ENCODE measurements at places on chromosomes 3 and 15.

DNA sequence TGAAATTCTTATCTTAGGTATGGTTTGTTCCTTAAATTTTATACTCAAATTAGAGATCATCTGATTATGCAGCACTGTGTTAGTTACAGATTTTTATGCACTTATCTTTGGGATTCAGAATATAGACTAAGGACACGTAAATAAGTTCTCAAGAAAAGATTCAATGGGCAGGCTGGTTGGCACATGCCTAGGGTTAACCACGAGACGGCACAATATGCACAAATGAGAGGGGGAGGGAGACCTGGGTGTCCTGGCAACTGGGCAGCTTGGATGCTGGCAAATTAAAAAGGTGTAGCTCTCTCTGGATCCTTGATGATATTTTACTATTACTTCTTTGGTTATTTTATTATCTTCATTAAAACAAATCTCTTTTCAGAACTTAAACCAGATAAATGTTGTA, 672 bp downstream of the AADAC start:
- no peak for DNase-seq

DNA sequence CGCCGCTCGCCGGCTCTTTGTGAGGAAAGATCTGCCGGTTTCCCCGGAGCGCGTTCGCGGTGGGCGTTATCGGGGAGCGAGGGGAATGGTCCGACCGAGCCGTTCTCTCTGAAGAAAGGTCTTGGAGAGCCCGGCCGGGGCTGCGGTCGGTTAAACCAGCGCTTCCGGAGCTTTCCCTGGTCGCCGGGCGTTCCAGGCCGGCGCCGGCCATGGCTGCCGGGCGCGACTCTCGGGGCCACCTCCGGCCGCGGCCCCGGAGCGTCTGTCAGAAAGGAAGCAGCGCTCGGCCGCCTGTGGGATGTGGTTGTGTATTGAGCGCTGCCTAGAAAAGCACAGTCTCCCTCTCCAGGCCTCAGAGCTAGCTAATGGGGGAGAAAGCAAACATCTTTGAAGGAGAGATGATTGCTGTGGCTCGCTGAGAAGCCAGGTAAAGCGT, 731 bp downstream of the FYTTD1 start:
- DNase-seq: peak; percentile 53

GRCh38 chr3:184497804-184498203, 63.8 kb upstream of the EPHB3 start:
- DNase-seq: no peak

DNA sequence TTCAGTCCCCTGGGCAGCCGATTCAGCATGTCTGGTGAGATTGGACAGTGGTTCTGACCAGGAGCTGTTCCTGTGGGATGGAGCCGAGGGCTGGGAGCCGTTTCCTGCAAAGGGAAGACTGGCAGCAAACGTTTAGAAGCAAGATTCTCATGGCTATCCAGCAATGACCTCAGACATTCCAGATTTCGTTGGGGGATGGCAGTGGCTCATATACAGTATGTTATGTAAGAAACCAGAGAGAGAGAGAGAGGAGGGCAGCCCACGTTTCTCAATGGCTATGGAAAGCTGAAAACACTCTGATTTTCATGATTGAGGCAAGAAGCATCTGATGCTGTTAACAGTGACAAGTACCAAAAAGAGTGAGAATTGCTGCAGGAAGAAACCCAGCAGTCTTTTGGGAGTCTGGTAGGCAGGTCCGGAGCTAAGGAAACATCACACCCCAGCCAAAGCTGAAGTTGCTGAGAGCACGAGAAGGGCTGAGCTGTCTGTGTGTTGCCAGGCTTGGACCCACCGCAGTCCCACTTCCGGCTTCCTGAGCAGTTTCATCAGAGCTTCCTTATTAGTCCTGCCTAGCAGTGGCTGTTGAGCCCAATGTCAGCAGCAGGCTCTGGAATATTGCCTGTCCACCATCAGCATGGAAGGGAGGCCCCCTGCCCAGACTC, 25.6 kb upstream of the VPS8 start:
- no peak for DNase-seq

DNA sequence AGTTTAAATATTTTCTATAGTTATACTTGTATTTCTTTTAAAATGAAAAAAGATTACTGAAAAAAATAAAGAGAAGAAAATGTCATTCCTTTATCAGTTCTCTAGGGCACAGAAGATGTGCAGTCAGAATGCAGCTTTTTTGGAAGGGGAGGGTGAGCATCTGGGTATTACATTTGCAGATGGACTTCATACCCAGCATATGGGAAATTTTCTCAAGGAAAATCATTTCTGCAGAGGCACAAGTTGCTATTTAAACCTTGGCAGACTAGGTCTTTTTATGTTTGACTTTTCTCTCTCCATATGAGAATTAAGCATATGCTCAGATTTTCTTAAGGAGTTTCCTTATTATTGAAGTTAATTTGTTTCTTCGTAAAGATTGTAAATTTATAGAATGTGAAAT, 39.5 kb upstream of the ZNF385D start:
- no peak for DNase-seq

- no peak for DNase-seq
Measured at GRCh38 chr15:66452971-66453580, 44.5 kb downstream of the SNAPC5 start.

GRCh38 chr3:50811893-50812292, 137.2 kb downstream of the DOCK3 start:
- no peak for DNase-seq

DNA sequence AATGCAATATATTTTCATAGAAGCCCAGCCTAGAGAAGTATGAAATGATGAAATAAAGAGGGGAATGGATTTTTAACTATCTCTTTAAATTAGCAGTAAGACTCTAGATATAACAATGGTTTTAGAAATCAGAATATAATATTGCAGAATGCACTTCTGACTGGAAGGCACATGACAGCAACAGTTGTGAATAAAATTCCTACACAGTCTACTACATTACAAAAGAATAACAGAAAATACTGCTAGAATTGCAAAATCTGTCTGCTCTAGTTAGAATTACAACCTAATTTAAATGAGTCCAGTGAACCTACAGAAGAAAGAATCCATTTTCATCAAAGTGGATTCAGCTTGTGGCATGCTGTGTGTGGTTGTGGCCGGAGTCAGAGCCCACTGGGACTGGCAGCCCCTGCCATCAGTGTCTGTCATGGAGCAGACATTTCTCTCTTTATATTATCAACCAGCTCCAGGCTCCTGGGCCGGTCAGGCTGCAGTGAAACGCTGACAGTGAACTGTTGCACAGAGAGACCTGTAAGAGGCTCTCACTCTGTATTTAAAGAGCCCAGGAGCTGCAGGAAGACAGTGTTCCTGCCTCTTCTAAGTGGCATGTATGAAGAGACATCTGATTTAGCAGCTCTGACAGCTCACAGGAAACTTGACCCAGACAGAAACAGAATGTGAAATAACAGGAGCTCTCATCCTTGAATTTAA, 1523.8 kb upstream of the CADM2 start:
- peak; percentile 27 for DNase-seq

GRCh38 chr15:52733696-52734255, 54.6 kb upstream of the ATOSA start:
- no peak for DNase-seq

DNA sequence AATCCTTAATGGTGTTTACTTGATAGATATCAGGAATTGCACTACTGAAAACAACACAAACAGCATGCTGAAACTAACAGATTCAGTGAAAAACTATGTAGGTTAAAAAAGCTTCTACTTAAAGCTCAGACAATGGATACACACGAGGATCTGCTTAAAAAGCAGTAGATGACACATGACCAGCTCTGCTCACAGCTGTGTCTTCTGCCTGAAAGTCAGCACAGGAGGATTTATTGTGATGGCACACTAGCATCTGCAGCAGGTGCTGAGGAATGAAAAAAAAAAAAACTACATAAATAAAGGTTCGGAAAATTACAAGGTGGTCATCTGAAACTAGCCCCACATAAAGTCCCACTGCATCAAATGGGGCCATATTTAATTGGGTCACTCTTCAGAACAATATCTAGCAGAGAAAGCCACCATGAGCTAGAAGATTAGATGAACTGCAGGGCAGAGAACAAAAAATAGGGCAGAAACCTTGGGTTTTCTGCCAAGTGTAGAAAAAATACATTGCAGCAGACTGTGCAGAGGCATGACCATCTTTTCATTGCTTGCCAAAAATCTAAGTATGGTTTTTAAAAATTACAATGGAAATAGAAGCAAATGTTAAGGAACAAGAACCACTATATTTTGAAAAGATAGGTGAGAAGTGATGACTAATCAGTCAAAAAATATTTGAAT, 13.2 kb upstream of the GOLM2 start:
- DNase-seq: no peak

- no peak for DNase-seq
Measured at GRCh38 chr15:40420793-40421192, 15.2 kb downstream of the IVD start.

GRCh38 chr3:113055201-113055600, 64.4 kb downstream of the GTPBP8 start:
- no peak for DNase-seq

GRCh38 chr15:70222606-70223005, 124.9 kb upstream of the TLE3 start:
- no peak for DNase-seq

- DNase-seq: no peak
Measured at GRCh38 chr3:113952921-113953320, 5.1 kb downstream of the ZDHHC23 start.

DNA sequence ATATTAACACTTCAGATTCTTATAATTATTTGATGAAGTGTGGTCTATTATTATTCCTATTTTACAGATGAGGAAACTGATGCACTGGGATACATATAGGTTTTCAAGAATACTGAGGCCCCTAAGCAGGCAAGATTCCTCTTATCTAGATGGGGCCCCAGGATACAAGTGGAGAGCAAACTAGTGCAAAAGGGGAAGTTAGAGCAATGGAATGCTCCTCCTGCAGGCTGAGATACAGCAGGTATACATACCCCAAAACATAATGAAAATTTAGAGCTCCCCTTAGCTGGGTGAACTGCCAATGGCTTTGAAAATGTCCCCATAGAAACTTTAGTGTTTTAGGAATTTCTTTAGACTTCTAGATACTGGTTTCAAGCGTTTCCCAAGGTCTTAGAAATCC, 247.1 kb downstream of the CHST2 start:
- no peak for DNase-seq

DNA sequence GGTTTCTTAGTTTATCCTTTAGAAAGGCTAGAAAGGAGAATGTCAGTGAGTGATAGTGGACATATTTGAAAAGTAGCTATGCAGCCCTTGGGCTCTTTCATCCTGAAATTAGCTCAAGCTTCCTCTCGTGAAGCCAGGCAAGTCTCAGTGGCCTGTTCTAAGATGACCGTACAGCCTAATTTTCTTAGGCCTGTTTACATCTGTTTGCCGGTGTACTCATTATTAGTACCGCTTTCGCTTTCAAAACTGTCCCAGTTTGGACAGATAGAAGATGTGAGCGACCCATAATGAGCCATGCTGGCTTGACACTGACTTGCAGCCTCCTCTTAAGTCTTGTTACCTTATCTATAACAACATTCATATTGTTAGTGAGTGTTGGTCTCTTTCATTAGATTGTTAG, 5.7 kb upstream of the ARL14 start:
- no peak for DNase-seq

- no peak for DNase-seq
Measured at GRCh38 chr3:114872050-114872449, 275.0 kb downstream of the ZBTB20 start.

- no peak for DNase-seq
Measured at GRCh38 chr3:15312550-15312949, 19.8 kb downstream of the SH3BP5 start.

DNA sequence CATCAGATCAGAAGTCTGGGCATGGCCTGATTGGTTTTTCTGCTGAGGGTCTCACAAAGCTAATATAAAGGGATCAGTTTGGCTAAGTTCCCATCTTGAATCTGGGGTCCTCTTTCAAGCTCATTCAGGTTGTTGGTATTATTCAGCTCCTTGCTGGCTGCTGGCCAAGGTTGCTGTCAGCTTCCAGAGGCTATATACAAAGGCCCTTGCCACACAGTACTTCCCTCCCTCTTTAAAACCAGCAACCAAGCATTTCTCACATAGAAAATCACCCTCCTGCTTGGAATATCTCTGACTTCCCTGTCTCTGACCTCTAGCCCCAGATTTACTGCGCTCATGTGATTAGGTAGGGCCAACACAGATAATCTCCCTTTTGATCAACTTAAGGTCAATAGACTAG, 442.9 kb downstream of the ERC2 start:
- no peak for DNase-seq

GRCh38 chr3:57822686-57823085, 66.6 kb downstream of the SLMAP start:
- no peak for DNase-seq

- no peak for DNase-seq
Measured at GRCh38 chr15:62360332-62361097, 195.4 kb upstream of the C2CD4B start.

DNA sequence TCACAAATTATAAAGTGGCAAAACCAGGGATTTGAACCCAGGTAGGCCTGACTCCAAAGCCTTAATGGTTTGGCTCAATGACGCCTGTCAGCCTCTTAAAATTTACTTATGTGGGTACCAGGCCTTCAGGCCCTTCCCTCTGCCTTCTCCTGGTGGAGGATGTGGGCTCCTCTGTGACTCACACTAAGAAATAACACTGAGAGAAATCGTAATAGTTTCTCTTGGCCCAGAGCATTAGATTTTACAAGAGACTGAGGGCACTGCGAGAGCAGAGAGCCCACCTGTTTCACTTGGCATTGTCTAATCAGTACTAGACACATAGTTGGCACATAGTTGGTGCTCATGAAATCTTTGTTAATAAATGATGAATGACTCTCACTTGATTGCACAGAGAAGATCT, 505.2 kb downstream of the SHQ1 start:
- no peak for DNase-seq

DNA sequence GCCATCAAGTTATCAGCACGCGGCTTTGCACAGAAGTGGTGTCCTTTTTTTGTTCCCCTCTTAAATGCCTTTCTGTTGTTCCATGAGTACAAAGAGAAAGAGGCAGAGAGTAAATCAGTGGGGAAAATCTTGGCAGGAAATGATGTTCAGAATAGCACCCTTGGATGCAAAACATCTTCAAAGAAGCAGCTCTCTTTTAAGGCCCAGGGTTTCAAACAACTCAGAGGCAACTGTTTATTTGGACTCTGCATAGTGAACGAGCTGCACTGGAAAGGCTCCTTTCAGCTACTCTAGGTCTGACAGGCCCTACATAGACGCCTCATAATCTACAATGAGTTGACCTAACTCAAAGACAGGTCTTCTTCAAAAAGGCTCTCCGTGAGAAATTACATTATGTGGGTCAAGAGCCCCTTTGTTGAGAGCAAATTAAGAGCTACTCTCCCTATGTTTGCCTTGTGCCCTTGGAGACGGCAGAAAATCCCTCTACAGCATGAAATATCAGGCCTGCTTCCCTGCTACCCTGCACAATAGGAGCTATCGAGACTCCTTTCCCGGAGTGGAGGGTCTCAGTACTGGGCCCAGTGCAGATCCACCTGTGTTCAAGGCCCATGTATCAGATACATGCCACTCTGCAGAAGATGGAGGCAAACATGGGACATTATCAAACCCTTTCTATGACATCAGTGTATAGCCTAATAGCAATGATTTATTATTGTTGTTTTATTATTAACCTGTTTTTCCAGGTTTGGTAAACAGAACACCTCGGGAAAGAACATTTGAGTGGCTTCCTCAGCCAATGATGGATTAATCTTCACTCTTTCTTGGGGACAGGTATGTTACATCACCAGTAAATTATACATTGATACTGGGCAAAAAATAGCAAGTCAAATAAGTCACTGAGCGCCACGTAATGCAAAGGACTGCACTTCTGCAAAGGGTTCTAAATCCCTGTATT, 53.1 kb downstream of the HEG1 start:
- DNase-seq: no peak

Data from right renal cortex interstitium (tissue), 3 donors.